Ureter (tissue), 1 donor: ENCODE measurements at places on chromosomes 2 and 18. TPM values are rescaled to one million over a fixed set of nuclear protein-coding genes. Genes with fewer than 3 reads are reported as not detected.
A peak's percentile ranks its signal among the peaks of the same experiment; 100 is the strongest.

The GCC2 gene
- total RNA-seq: 84.4 TPM

DNA sequence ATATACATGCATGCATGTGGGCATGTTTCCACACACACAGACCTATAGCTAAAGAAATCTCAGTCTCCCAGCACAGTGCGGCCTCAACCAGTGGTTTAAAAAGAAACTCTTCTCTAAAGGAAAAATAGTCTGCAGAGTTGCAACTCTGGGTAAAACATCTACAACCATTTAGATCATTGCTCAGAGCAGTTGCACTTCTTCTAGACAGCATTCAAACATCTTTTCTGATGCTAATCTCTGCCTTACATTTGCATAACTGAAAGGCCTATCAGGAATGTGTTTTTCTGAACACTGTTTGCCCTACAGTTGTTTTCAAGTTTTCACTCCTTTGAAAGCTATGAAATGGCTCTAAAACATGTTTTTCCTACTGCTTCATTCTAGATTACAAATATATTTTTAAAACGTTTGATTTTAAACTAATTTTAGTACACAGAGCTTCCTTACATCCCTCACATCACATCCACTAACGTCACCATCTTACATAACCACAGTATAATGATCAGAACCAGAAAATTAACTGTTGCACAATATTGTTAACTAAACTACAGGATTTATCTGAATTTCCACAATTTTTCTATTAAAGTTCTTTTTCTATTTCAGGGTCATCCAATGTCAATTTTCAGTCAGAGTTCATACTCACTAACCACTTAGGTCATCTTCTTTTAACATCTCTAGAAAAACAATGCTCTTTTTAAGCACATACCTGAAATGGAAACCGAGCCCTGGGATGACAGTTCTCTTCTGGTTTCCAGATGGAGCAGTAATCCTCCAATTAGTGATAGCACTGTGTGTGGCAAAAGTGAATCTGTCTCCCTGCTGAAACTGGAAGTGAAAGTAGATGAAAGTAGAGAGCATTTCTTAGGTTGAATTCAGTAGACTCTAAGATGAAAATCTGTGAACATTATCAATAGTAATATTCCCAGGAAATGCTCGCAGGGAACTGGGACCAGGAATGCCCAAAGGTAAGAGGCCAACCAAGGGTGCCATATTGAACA, 501.6 kb upstream of the GCFC2 start:
- no peak for DNase-seq

DNA sequence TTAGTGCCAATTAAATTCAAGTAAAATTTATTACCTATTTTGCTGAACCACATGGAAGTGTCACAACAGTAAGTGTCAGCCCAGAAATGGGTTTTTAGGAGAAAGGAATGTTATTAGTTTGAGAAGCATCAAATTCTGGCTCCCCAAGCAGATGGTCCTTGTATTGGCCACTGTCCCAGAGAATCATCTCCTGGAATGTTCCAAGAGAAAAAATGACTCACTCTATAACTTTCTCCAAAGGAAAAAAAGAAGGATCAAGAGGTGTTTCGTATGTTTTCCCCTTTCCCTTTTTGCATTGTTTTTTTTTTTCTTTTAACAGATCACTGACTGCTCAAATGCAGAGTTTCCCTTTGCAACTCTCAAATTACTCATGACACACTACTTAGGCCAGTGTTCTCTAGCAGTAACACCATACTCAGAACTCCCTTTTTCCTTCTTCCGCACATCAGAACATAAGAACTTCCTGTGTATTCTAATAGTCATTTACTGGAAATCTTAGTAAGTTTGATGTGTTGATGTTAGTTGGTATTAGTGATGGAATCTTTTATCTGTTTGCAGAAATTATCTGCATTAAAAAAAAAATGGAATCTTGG, 390.3 kb downstream of the GPD2 start:
- no peak for DNase-seq

GRCh38 chr2:113224647-113225236, 51.0 kb downstream of the PSD4 start:
- DNase-seq: no peak

DNA sequence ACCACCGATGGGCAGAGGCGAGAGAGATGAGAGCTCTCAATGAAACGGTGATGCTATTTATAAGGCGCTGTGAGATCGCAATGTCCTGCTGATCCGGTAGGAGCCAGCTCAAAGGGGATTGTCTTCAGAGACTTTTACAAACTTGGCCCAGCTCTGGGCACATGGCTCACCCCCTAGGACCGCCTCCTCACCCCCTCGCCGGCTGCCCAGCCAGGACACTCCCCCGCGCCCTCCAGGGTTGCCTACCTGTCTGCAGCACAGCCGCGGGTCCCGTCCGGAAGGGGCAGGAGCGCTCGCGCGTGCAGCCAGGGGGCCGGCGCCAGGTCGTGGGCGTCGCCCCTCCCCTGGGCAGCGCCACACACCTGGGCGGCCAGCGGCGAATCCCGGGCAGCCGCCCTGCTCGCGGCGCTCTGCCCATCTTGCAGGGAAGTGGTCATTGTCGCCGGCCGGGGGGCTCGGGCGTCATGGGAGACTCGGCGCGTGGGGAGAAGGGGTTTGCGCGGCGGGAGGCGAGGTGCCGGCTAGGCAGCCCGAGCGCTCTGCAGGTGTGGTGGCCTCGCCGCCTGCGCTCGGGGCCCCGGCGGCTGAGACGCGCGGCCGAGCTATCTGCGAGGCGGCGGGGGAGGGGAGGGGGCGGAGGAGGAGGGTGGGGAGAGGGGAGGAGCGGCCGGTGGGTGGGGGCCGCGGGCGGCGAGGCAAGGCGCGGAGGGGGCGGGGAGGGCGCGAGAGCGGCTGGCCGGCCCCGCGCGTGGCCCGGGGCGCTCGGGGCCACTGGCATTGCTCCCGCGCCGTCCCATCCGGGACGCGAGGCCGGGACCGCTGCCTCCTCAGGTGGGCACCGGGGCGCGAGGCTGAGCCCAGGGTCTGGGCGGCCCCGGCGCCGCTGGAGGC, at the start of gene GRB14:
Gene GRB14, minus strand, starts transcription at position 610 of the 891 bp plus-strand sequence. Its CDS starts 173 bp downstream, at position 437.
- DNase-seq: peak; percentile 45

The ABHD1 gene
- 0.78 TPM for total RNA-seq

GRCh38 chr2:17182399-17182798, 335.8 kb downstream of the RAD51AP2 start:
- DNase-seq: no peak

DNA sequence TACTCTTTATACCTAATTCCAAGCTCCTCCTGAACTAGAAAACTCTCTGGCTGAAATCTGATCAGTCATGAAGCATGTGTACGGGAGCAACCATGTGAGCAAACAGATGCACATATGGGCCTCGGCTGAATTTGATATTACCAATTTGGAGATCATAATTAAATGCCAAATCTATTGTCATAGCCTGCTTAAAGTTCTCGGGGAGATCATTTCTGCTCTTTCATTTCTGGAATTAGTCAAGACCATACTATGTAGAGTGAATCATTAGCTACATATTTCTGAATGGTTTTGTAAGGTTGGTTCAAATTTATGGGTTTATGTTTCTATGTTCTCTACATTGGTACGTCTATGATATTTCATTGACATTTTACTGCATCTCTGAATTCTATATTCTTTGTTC, 205.5 kb downstream of the UBE2E3 start:
- DNase-seq: no peak
